NCI-H69 (cell line): ENCODE measurements at places on chromosomes 16 and 17.

DNA sequence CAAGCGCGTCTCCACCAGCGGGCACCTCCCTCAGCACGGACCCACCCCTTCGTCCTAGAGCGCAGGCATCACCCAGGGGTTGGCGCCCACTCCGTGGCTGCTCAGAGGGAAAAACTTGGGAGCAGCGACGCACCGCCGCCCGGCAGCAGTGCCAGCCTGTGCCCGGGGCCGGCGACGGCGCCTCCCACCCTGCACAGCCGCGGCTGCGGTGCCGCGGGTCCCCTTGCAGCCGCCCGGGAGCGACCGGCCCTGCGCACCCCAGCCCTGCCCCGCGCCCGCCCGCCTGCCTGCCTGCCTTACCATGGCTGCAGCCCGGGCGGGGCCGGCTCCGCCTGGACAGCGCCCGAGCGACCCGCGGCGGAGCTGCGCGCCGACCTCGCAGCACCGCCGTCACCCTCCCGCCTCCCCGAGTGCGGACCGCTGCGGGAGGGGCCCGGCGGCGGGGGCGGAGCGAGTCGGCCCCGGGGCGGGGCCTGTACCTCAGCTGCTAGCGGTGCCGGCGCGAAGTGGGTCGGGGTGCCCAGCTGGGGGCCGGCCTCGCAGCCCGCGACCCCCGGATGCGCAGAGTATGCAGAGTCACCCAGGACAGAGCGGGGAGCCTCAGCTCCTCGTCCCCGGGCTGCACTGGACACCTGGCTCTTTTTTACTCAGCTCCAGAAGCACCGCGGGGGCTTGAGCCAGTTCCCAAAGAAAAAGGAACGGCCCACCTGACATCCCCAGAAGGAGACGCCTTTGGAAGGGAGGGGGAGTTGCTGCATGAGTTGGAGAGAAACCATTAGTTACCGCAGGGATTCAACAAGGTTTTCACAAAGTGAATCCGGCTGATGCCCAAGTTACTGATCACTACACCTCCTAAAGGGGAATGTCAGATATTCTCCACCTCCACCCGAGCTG is 17.5 kb upstream of the MTMR4 start:
- peak; percentile 79 for DNase-seq

GRCh38 chr16:56414366-56414765 is 11.0 kb downstream of the AMFR start:
- no peak for DNase-seq

GRCh38 chr17:82754297-82755208 is 2.7 kb downstream of the TBCD start:
- DNase-seq = peak; percentile 39

GRCh38 chr17:1042486-1042885 is 45.6 kb downstream of the TIMM22 start:
- DNase-seq = no peak

- DNase-seq = peak; percentile 30
These were observed 9.8 kb downstream of the SOX8 start for GRCh38 chr16:991345-991744.

- DNase-seq = no peak
These were observed 1.0 kb downstream of the ZNF319 start for GRCh38 chr16:57999366-57999970.

DNA sequence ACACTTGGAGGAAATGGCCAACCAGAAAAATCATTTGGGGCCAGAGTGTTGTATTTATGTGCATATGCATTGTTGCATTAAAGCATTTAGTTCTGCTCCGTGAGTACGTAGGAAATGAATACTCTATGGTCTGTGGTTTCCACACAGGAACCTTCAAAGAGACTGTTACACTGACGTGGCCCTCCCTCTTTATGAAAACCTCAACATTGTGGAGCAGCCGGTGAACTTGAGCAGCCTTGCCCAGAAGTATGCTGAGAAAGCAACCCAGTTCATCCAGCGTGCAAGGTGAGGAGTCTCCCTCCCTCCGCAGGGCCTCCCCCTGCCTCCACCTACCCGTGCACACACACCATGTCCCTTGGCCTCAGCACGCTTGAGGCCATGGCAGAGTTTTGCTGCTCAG is 65.2 kb downstream of the ARSG start:
- no peak for DNase-seq

DNA sequence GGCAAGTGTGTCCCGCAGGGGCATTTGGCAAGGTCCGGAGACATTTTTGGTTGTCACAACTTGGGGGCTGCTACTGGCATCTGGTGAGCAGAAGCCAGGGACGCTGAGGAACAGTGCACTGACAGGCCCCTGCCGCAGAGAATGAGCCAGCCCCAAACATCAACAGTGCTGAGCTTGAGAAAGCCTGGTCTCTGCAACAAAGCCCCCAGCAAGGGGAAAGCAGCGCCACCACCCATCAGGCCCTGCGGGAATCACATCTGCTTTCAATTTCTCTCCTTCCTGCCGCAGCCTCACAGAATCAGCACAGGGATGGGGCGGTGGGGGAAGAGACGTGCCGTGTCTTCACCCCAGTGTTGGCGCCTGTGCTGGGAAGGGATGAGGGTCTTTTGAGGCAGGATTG is 14.8 kb upstream of the PRPSAP1 start:
- DNase-seq = no peak

- no peak for DNase-seq
These were observed 1631.0 kb downstream of the CDH8 start for GRCh38 chr16:60405286-60405685.

GRCh38 chr17:79798299-79799173 is 1.7 kb upstream of the CBX8 start:
- no peak for DNase-seq

GRCh38 chr16:5062051-5062450 is 3.7 kb downstream of the C16orf89 start:
- no peak for DNase-seq

DNA sequence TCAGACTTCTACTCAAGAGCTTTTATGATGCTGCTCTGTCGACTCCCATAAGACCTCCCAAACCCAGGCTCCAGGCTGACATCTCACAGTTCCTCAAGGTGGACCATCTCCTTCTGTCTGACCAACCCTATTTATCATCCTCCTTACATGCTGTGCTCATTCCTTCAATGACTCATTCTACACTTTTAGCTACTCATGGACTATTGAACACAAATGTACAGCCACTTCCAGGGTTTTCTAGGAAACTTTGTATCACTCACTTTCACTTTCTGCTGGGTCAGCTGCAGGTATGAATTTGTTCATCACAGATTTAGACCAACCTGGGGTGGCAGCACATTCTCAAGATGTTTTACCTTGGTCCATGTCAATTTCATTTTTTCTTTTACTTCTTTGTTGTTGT is 162.4 kb upstream of the FAM20A start:
- no peak for DNase-seq

- DNase-seq = no peak
These were observed 628 bp downstream of the GABARAPL2 start for GRCh38 chr16:75566758-75567255.

GRCh38 chr17:2087597-2088211 is 32.8 kb downstream of the HIC1 start:
- no peak for DNase-seq

DNA sequence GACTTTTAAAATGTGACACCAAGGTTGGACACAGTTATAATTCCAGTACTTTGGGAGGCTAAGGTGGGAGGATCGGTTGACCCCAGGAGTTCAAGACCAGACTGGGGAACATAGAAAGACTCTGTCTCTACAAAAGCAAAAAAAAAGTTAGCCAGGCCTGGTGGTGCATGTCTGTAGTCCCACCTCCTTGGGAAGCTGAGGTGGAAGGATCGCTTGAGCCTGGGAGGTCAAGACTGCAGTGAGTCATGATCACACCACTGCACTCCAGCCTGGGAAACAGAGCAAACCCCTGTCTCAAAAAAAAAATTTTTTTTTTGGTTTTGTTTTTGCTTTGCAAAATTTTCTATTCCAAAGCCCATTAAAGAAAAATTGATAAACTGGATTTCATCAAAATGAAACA is 281.4 kb downstream of the BCAS3 start:
- DNase-seq = no peak

DNA sequence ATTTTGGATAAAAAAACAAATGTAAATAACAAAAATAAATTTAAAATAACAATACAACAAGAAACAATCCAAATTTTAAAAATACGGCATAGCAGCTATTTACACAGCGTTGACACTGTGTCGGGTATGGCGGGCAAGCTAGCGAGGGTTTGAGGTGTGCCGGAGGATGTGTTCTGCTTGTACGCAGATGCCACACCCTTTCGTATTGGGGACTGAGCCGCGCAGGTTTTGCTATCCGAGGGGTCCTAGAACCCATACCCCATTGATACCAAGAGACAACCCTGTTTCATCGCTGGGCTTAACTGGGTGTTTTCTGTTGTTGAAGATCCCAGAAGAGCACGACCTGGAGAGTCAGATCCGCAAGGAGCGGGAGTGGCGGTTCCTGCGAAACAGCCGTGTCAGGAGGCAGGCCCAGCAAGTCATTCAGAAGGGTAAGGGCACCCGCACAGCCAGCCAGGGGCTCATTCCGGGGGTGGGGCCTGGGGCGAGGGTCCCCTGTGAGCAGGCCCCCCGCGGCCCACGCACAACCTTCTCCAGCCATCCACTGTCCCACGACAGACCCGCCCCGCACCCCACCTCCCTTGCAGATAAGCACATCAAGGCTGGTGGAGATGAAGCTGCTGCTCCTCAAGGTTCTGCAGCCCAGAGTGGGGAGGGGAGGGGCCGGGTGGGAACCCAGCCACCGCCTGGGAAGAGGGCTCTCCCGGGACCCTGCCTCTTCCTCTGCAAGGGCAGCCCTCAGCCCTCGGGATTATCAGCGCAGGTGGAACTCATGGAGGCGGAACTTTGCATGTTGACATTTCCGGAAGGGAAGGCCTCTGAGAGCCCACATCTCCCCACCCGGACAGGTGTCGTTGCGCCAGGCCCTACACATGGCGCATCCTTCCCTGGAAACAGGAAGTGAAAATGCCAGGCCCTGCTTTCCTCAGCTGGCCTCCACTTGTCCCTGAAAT is 51.2 kb upstream of the CHMP6 start:
- no peak for DNase-seq

DNA sequence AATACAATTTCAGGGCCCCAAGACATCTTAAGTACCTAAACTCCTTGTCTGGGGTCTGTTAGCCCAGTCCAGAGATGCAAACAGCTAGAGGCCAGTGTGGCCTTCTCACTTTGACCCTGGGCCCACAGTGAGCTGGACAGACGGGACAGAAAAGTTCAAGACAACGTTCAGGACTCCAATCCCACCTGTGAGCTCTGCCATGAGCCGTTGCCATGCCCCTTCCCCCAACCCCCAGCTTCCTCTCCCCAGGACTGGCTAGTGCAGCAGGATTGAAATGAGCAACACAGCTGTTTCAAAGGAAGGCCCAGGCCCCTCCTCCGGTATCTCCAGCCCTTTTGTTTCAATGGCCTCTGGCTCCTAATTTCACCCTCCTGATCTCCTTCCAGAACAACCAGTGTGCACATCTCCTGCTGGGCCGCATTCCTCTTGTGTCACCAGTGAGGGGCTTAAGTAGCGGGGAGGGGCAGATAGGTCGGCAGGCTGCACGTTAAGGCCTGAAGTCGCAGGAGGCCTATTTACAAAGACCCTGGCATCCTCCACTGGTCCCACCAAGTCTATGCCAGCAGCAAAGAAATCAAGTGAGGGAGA is 11.3 kb downstream of the AXIN2 start:
- DNase-seq = no peak

- no peak for DNase-seq
These were observed 60.6 kb downstream of the LMF1 start for GRCh38 chr16:910181-910580.

- DNase-seq = no peak
These were observed 8.6 kb upstream of the LASP1NB start for GRCh38 chr17:38916771-38917170.

- DNase-seq = peak; percentile 78
These were observed 21.5 kb upstream of the PECAM1 start for GRCh38 chr17:64411999-64412771.

GRCh38 chr16:31022544-31023251 is 10.7 kb upstream of the STX4 start:
- DNase-seq = no peak

DNA sequence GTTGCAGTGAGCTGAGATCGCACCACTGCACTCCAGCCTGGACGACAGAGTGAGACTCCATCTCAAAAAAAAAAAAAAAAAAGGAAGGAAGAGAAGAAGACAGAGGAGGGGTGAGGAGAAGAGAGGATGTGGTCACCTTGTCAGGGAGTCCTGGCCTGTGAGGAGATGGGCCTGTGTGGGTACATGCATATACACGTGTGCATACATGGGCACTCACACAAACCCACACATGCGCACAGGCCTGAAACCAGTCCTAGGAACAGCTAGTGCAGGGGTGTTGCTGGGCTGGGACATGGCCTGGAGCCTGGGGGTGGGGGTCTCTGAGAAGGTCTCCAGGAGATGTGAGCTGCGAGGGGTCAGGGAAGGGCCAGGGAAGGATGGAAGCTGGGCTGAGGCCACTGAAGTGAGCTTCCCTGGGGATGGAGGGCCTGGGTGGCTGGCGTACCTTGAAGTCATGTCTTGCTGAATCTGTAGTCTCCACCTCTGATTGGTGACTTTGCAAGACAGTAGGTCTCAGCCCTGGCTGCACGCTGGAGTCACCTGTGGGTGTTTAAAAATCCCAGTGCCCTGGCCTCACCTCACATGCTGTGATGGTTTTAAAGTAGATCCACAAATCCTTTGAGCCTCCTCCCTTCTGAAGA is 72.4 kb downstream of the MRM1 start:
- no peak for DNase-seq
